Neural crest cell (in vitro differentiated cells): ENCODE measurements at places on chromosomes 2 and 18.

- no peak for DNase-seq
Observed at GRCh38 chr2:153005071-153005730, 286.8 kb downstream of the ARL6IP6 start.

DNA sequence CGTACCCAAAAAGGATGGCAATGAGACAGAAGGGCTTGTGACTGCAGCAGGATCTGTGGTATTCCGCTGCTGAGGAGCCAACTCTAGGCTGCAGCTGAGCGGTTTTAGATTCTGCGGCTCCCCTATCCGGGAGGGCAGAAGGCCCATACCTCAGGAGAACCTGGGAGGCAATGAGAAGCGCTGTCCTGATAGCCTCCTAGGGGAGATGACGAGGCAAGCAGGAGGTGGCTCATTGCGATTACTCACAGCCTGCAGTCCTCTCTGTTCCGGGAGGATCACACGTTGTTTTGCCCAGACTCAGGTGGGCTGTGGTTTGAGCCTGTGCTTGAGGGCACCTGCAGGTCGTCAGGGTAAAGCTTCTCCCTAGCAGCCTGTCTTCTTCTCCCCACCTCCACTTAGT, 65.1 kb downstream of the COA5 start:
- DNase-seq: no peak

DNA sequence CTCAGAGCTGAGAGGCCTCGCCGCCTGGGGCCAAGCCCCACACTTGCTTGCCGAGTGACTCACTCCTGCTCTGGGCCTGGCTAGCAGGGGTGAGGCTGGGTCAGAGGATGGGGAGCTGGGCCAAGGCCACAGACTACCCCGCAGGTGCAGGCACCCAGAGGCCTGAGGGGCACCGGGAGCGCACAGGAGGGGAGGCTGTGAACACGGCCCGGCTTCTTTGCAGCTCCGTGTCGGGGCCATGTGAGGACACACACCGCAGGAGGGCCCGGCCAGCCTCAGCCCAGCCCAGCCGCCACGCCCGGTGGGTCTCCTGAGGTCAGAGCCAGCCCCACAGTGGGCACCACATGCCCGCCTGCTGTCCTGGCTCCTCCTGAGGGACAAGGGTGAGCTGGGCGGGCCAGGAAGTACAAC, 8.4 kb downstream of the GPC1 start:
- DNase-seq: no peak

DNA sequence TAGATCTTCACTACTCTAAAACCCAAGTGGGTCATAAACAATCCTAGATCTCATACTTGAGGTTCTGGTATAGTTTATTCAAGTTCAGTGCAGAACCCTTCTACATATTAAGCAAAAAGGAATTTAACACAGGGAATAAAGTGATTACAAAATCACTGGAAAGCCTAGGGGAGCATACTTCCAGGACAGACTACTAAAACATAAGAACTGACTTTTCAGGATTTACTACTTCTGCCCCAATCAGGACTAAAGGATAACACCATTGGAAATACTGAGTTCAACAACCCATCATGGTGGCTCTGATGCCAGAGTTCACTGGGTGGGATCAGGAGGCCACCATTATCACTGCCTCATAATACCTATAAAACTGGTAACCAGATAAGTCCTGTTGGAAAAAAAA, 123.6 kb downstream of the DNAH7 start:
- no peak for DNase-seq

DNA sequence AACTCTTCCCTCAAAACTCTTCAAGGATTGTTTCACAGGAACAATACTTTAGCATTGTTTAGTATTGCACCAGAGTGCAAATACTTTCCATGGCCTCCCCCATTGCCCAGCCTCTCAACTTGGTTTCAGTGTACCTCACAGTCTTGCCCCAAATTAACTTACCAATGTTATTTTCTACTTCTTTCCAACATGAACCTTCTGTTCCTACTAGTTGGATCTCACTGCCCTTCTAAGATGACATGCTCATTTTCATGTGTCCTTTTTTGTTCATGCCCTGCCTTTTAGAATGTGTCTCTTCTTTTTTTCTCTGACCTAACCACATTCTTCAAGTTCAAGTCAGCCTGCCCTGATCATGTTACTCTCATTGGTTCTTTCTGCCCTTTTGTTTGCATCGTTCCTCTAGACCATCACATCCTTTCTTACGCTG, 4.1 kb downstream of the SPATS2L start:
- no peak for DNase-seq
